ENCODE measurements at places on chromosomes 5 and 9. TPM values are rescaled to one million over a fixed set of nuclear protein-coding genes. Genes with fewer than 3 reads are reported as not detected.

DNA sequence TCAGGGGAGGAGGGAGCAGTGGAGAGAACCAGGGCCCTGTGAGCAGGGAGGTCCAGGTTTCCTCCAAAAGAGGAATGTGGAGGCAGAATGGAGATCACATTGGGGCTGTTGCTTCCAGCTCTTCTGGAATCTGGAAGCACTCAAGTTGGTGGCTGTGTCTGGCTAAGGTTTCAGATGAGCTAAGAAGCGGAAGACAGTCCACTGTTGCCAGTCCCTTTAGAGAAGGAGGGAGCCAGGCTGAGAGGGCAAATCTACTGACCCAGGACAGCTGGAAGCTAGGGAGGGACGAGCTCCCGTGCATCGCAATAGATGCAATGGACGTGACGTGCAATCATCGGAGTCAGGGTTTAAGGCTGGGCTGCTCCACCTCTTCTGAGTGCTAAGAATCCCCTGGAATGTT lies 71.2 kb downstream of the TENT4A start:
- H3K27me3 ChIP-seq, result no peaks in the 10 kb centered on the region
- H3K27ac ChIP-seq, result no peak overlapping the region
- no peaks in the 10 kb centered on the region for H3K4me1 ChIP-seq
- no peak overlapping the region for H3K4me3 ChIP-seq
- DNase-seq, result peak; percentile 27

Gene CER1
- not detected for total RNA-seq

Gene SAXO1
- total RNA-seq, result not detected

Gene PCDHGB2
- total RNA-seq, result 0.28 TPM

- peak overlapping the region; percentile 13 for H3K27ac ChIP-seq
- no peaks in the 10 kb centered on the region for H3K27me3 ChIP-seq
- no peak overlapping the region for H3K4me3 ChIP-seq
- no peak for DNase-seq
These were observed 3.6 kb downstream of the GOLPH3 start for GRCh38 chr5:32170303-32171151.

DNA sequence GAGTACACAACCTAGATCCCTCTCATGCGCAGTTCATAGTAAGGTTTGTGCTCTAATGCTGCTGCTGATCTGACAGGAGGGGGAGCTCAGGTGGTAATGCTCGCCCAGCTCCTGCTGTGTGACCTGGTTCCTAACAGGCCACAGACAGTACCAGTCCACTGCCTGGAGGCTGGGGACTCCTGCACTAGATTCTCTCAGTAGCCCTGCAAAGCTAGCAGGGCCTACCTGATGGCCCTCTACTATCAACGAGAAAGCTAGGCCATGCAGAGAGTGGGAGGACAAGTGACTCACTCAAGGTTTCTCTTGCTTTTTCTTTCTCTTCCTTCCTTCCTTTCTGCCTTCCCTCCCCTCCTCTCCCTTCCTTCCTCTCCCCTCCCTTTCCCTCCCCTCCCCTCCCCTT lies 55.1 kb upstream of the TEX48 start:
- no peak for DNase-seq
- H3K4me3 ChIP-seq, result no peak overlapping the region
- H3K4me1 ChIP-seq, result 0 out of 2 replicates have a peak, but pooled peaks cover 4% of the 10 kb centered on the region
- H3K36me3 ChIP-seq, result no peaks in the 10 kb centered on the region
- H3K27me3 ChIP-seq, result no peaks in the 10 kb centered on the region

Gene ARAP3
- 28.0 TPM for total RNA-seq

DNA sequence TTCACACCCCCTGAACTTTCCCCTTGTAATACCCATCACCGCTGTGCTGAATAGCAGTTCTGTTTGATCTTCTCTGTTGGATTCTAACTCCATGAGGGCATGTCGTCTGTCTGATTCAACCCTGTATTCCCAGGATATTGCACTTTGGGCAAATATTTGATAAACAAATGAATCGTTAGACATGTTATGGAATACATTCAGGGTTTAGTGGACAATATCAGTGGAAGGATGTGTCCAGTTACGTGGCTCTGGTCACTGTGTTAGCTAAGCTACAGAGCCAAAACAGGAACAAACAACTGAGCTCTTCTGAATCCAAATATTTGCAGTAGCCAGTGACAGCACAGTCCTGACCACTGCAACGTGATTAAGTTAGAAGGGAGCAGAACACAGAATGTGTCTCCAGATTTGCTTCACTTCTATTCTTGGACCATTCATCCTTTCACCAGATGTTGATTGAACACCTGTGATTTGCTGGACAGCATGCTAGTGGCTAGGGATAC lies 13.2 kb downstream of the ANGPTL2 start:
- H3K4me3 ChIP-seq, result no peak overlapping the region
- H3K4me1 ChIP-seq, result peaks cover 33% of the 10 kb centered on the region
- H3K27ac ChIP-seq, result no peak overlapping the region
- H3K27me3 ChIP-seq, result no peaks in the 10 kb centered on the region
- no peak for DNase-seq

Gene SCGB3A2
- total RNA-seq, result not detected

DNA sequence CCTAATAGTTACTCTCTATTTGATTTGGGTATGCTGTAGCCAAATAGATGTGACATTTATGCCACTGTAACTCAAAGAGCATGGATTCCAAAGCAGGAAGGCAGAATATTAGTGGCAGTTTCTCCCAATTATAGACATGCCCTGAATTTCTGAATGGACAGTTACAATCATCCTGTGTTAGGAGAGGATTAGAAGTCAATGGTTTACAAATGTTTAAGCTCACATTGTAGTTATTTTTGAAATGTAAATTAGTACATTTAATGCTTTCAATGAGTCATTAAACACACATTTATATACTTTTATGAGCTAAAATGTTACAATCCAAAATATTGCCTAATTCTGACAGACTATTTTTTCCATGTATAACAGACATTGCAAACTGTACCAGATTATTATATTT lies 62.3 kb upstream of the CDH18 start:
- no peak for DNase-seq
- no peaks in the 10 kb centered on the region for H3K36me3 ChIP-seq
- no peak overlapping the region for H3K4me3 ChIP-seq
- no peaks in the 10 kb centered on the region for H3K4me1 ChIP-seq
- H3K27me3 ChIP-seq, result no peaks in the 10 kb centered on the region

Gene EQTN
- not detected for total RNA-seq
